NCI-H1417 (cell line): ENCODE measurements at places on chromosomes 1 and 21.
A peak's percentile ranks its signal among the peaks of the same experiment; 100 is the strongest.

GRCh38 chr1:115951560-115951959, 24.8 kb upstream of the SLC22A15 start:
- no peak for DNase-seq

- peak; percentile 86 for DNase-seq
Measured at GRCh38 chr1:40096977-40097782, at the start of gene PPT1. Gene PPT1, minus strand, starts transcription at chr1:40097252. Its CDS starts 14 bp downstream, at chr1:40097238.

DNA sequence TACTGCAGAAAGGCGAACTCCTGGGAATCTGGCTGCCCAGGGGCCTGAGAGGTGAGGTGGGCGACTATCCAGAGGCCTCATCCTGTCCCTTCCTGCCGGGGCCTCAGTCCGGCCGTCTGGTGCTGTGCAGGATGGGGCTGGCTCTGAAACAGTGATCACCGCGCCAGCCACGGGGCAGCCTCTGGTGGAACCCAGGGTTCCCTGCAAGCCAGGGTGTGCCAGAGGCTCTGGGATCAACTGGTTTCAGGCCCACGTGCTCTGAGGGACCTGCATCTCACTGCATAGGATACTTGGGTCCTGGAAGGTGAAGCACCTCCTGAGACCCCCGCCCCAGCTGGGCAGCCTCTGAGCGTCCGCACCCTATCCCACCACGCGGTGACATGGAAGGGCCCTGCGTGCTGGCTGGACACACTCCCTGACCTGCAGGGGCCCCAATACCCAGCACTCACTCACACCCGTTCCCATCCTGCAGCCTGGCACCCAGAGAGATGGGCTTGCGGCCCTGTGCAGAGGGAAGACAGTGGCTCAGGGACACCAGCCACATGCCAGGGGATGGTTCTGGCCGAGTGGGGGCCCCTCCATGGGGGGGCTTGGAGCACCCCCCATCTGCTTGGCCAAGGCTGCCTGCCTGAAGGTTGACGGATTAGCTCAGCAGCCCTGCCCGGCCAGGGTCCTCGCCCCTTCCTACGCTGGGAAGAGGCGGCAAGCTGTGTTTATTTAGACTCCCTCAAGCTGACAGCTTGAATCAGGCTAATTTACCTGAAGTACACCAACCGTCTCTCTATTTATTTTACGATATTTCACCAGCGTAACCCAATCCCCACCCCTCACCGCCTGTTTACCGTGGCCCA, 64.3 kb upstream of the TTC34 start:
- DNase-seq, result no peak

GRCh38 chr1:168330285-168330684, 49.6 kb downstream of the TBX19 start:
- DNase-seq, result no peak

GRCh38 chr1:198903203-198903602, 264.4 kb downstream of the PTPRC start:
- peak; percentile 18 for DNase-seq

GRCh38 chr1:2850502-2850901, 49.0 kb upstream of the TTC34 start:
- no peak for DNase-seq

- no peak for DNase-seq
Measured at GRCh38 chr1:161987872-161988271, 35.8 kb downstream of the OLFML2B start.

DNA sequence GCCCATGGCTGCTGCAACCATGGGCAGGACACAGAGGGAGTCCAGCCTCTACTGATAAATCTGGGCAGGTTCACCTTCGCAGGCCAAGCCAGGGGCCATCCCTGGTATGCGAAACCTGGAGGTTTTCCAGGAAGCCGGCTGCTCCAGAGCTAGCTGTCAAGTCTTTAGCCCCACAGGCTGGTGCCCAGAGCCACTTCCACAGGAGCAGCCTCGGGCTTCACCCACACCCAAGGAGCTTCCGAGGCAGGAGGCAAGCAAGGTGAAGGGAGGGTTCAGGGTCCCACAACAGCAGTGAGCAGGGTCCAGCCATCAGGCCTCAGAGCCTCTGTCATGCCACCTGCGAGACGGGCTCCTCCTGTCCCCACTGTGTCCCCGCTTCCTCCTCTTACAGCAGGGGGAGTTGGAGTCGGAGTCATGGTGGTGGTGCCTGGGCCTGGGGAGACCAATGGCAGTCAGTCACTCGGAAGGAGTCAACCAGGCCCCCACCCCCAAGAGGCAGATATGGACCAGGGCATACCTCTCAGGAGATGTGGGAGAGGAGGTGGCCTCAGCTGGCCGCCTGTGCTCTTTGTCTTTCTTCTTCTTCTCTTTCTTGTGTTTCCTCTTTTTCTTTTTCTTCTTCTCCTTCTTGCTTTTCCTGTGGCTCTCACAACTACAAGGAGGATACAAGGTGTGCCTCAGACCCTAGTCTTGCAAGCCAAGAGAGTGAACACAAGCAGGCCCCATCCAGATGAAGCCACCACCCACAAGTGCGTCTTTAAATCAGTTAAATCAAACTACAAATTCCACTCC, 2.1 kb downstream of the C1orf35 start:
- no peak for DNase-seq

- no peak for DNase-seq
Measured at GRCh38 chr1:201426479-201427310, 5.2 kb upstream of the TNNI1 start.

GRCh38 chr1:195332102-195332501, 1276.1 kb downstream of the KCNT2 start:
- no peak for DNase-seq

- DNase-seq, result no peak
Measured at GRCh38 chr1:151419819-151420218, 20.4 kb downstream of the PSMB4 start.

GRCh38 chr1:244326757-244327156, 125.0 kb downstream of the ADSS2 start:
- DNase-seq, result no peak

DNA sequence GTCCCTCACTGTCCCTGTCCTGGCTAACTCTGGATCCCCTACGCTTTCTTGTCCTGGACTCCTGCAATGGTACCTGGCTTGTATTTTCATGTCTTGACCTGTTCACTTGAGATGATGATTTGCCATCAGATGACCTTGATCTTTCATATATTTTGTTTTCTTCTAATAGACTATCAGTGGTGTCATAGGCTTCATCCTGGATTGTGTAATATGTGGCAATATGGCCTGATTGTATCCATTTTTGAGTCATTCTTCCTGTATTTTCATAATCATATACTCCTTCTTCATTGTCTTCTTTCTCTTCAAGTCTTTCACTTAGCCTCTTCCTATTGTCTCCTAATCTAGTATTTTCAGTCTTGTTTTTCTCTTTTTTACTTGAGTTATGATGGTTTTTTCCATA, 11.1 kb downstream of the FLG start:
- no peak for DNase-seq

DNA sequence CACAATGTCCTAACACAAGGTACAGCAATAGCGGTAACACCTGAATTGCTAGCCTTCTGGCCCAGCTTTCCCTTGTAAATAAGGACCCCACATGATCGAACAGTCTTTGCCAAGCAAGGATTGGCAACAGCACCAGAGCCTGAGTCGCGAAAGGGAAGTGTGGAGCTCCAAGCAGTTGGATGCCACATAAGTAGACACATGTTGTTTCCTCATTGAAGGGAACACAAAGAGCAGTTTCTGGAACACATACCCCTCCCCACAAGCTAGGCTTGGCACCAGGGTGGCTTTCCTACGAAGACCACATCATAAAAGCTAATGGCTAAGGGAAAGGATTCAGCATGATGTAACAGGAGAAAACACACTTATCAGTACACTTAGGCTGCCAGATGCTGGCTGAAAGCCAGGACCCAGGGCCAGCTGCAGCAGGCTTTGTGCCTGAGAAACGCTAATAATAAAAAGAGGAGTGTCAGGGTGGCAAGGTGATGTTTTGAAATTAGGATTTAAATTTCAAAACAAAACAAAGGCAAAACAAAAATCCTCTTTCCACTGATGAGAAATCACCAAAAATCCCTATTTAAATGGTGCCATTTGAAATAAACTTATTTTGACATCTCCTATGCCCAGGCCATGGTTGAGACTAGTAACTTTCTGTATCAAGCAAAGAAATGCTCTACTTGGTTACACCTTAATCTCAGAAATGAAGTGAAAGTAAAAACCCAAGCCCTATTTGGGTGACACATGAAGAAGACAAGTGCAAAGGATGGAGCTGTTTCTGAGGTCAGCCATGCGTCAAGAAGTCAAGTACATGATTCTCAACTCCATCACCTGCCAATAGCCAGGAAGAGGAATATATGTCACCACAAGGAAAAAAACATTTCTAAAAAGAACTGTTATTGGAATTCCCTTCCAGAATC, 11.9 kb upstream of the CPLANE2 start:
- DNase-seq, result peak; percentile 89

DNA sequence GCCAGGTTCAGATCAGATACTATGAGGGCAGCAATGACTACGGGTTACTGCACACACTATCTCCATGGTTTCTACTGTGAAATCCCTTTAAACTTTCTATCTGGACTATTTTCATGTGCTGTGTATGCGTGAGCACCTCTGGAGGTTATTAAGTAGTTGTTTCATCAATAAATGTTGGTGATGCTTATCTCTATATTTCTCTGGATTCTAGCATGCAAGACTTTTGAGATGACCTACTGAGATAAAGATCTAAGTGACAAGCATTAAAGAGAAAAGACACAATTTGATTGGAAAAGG, 194.0 kb downstream of the NRIP1 start:
- no peak for DNase-seq

- DNase-seq, result no peak
Measured at GRCh38 chr1:186275822-186276221, 99.2 kb downstream of the TPR start.

DNA sequence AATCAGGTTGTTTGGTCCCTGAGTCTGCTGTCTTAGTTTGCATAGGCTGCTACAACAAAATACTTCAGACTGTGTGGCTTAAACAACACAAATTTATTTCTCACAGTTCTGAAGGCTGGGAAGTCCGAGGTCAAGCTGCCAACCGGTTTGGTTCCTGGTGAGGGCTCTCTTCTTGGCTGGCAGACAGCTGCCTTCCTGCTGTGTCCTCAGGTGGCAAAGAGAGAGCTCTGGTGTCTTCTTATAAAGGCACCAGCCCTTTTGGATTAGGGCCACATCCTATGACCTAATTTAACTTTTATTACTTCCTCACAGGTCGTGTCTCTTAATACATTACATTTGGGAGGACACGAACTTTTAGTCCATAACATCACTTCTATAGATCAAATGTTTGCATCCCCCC, 89.6 kb upstream of the CD34 start:
- no peak for DNase-seq

DNA sequence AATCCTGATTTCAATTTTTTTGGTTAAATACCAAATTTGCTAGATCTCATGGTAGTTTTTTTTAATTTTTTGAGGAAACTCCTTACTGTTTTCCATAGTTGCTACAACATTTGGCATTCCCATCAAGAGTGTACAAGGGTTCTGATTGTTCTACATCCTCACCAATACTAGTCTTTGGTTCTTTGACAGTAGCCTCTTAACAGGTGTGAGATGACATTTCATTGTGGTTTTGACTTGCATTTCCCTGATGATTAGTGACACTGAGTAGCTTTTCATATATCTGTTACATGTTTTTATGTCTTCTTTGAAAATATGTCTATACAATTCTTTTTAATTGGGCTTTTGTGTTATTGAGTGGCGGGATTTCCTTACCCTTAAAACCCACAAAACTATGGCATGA, 20.9 kb upstream of the RGS13 start:
- no peak for DNase-seq

GRCh38 chr1:182384387-182384960, 7.1 kb downstream of the GLUL start:
- DNase-seq, result peak; percentile 49

DNA sequence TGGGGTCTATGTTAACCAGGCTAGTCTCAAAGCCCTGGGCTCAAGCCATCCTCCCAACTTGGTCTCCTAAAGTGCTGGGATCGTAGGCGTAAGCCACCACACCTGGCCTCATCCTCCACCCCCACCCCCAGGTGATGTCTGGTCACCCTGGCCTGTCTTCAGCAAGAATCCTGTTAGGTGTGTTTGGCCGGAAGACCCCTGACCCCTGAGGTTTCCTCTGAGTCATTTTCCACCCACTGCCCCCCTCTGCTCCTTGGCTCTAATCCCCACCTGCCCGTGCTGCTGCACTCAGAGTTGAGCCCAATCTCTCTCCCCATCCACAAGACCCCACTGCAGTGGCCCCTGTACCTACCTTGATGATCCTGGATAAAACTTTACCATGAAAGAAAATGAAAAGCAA, 25.2 kb downstream of the SLC66A1 start:
- DNase-seq, result no peak

DNA sequence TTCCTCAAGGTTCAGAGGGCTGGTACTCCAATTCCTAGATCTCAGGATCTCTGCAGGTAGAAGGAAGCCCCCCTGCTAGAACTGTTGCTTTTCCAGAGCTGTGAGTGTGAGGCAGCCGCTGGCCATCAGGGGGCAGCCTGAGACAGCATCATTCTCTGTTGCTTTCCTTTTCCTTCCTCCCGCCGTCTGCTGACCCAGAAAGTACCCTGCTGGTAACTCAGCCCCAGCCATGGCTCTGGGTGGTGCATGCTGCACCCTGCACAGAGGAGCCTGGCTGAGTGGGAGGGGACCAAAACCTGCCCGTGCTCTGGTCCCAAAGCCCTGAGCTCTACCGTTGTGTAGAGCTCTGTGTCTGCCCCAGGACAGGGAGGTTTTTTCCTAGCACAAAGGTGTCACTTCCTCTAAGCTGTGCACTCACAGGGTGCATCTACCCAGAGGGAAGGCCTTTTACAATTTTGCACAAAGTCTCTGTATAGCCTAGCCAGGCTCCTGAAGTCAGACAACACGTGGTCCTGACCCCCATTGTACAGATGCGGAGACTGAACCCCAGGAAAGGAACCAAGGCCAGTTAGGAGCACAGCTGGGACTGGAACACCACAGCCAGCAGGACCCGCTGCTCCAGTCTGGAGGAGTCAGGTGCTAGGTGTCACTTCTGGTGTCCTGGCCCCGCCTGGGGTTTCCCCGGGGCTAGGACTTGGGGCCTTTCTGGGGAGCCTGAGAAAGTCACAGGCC, 5.6 kb upstream of the FAM131C start:
- DNase-seq, result peak; percentile 53

- no peak for DNase-seq
Measured at GRCh38 chr1:154495496-154496273, 6.3 kb upstream of the TDRD10 start.

DNA sequence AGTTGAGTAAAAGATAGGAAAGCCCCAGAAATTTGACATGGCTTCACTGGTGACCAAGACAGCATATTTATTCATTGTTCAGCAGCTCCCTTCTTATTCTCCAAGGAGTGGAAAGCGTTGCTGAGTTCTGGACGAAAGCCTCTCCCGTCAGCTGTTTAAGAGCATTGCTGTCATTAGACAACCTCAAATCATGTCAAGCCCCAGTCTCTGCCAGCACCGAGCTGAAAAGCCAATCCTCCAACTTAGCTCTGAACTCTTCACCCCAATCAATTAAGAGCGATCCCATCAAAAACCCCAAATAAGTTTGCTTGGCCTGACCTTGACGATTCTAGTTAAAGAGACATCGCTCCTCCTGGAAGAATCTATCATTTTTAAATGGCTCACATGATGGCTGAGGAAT, 110.8 kb downstream of the PLPP3 start:
- no peak for DNase-seq

GRCh38 chr1:165560883-165561656, 17.3 kb downstream of the LRRC52 start:
- DNase-seq, result no peak
